ENCODE measurements at places on chromosomes 2 and 18.

GRCh38 chr2:226984750-226985582 is 149.1 kb downstream of the RHBDD1 start:
- peak; percentile 12 for DNase-seq

- no peak for DNase-seq
Observed at GRCh38 chr2:121082191-121082590, 202.8 kb downstream of the TFCP2L1 start.

- DNase-seq, result peak; percentile 18
Observed at GRCh38 chr2:130864830-130865800, 28.4 kb downstream of the ARHGEF4 start.

- peak; percentile 21 for DNase-seq
Observed at GRCh38 chr18:2655178-2655953, at the start of gene SMCHD1. Gene SMCHD1 (plus strand): TSS chr18:2655726. CDS start chr18:2656076, 350 bp downstream.

DNA sequence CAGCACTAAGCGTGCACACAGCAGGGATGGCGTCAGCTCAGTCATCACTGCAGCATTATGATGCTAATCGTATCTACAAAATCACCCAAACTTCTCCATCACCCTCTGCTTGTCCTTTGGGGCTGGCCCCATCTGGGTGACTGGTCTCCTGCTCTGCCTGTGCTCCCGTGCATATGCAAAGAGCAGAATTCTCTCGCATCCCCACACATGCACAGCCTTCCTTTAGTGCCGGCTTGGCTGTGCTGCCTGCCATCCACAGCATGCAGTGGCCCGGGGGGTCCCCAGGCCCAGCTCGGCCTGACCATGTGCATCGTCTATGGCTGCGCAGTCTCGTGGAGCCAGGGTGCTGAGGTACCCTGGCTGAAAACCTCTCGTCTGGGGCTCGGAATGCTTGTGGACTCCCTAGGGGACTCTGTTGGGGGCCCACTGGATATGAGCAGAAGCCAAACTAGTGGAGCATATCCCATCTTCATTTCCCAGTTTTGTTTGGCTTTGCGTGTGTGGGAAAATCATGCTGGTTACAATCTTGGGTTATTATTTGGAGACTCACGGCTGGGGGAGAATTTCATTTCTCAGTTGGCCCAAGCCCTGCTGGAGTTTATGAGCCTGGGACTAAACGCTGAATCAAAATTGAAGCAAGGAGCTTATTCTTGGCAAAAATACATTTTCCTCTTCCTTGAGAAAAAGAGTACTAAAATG is 70.9 kb upstream of the HS6ST1 start:
- DNase-seq, result no peak

DNA sequence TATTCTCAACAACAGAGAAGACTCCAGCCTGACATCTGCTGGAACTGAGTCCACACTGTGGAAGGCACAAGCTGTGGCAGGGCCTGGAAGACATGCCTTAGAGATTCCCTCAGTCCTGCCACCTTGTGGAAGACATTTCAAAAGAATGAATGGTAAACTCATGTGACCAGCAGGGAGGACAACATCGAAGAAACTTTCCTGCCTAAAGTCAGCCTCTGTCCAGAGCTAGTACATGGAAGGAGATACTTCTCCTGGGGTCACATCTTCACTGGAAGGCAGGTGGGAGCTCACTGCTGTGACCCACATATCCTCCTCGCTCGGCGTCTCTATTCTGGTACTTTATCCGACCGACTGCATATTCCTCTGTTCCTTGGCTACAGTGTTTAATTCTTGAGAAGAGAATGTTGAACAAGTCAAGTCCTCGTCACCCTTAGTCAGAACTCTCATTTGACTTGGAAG is 59.5 kb downstream of the PUM2 start:
- peak; percentile 56 for DNase-seq

- DNase-seq, result no peak
Observed at GRCh38 chr2:112685271-112685884, 35.4 kb upstream of the NT5DC4 start.
